Activated CD4-positive, CD25-positive, alpha-beta regulatory T cell treated with anti-CD3 and anti-CD28 coated beads, Interleukin-2, amount 50 U/mL, for 16 hours (primary cell): ENCODE measurements at places on chromosomes 6 and 20.

- no peak for DNase-seq
Measured at GRCh38 chr6:31477521-31477920, 20.4 kb upstream of the MICB start.

- DNase-seq, result no peak
Measured at GRCh38 chr6:142853244-142854180, 91.5 kb downstream of the HIVEP2 start.

DNA sequence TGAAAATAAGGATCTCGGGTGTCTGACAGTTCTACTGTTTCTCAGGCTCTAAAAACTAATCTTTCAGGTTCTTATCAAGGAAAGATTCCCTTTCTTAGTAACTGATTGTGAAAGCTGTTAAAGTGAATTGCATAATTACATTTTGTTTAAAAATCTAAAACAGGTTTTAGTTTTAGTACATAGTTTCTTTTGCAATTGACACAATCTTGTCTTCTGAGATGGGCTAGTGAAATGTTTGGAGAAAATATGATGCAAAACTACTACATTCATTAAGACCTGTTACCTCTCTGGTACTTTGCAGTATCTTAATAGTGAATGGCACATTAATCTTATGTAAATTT, 298.4 kb downstream of the UTRN start:
- DNase-seq, result no peak

DNA sequence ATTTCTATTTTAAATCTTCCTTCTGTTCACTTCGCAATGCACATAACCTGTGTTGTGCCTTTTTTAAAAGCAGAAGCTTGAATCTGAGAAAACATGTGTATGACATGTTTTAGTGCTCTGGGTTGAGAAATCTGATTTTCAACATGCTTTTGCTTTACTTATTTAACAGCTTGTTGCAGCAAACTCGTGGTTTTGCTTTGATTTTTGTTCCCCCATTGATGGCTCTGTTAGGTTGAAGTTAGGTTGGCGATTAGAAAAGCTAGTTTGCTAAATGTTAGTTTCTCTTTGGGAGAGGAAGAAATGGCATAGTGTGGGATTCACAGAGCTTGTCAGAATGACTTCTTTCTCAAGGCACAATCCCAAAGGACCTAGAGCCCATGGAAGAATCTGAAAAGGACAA, 170.8 kb downstream of the TMEM242 start:
- no peak for DNase-seq

DNA sequence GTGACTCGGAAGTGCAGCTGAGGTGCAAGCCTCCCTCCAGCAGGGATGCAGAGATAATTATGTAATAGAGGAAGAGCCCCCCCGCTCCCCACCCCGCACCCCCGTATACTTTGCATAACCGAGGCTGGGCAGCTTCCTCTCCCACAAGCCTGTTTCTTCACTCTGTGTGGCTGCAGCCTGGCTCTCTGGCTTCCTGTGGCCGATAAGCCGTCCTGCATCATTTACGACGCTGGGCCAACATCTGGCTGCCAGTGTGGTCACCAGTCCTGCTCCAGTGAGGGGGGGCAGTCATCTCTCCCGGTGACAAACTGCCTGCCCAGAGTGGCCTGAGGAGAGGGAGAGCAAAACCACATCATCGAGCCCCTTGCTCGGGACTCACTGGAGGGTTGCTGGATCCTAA, 59.2 kb downstream of the RBM38 start:
- no peak for DNase-seq

DNA sequence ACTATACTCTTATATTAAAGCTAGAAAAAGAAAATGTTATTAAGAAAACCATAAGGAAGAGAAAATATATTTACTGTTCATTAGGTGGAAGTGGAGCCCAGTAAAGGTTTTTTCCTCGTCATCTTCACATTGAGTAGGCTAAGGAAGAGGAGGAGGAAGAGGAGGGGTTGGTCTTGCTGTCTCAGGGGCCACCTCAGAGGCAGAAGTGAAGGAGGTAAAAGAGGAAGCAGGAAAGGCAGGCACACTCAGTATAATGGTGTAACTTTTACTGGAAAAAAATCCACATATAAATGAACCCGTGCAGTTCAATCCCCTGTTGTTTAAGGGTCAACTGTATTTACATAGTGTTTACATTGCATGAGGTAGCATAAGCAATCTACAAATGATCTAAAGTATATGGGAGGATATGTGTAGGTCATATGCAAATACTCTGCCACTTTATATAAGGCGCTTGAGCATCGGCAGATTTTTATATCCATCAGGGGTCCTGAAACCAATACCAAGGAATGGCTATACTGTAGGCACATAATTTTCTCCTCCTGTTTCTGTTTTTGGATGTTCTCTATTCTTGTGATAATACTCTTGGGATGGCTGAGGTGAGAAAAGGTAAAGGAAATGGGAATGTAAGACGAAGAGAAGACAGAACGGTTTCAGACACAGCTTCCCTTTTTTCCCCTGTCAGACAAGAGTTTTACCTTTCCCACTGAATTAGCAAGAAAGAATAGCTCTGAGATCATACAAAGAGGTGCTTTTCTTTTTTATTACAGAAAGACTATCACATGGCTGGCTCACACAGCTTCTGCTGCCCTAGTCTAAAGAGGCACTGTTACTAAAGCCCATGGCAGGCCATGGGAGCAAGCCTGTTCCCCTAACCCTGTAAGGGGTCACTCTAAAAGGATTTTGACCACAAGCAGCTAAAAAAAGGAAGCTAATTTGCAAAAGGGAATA, 59.9 kb downstream of the NUDT3 start:
- DNase-seq, result no peak

- no peak for DNase-seq
Measured at GRCh38 chr6:53264915-53265607, 83.7 kb downstream of the ELOVL5 start.
